Inflammatory macrophage treated with lipopolysaccharide for 4 hours (primary cell): ENCODE measurements at places on chromosomes 5 and 9.
A peak's percentile ranks its signal among the peaks of the same experiment; 100 is the strongest.

DNA sequence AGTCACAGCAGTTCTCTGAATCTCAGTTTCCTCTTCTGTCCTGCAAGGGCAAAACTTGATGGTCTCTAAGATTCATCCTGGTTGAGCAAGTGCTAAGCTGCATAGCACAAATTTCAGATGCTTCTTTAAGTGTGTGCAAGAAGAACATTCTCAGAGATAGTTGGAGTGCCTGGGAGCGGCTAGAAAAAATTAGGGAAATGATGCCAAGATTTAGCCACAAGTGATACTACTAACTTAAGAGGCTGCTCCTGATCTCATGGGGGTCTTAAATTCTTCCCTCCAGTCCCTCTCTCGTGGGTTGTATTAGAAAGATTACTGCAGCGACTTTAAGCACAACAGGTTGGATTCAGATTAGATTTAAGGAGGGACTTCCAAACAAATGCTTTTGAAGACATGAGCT, 24.2 kb downstream of the INSYN2B start:
- DNase-seq: no peak

DNA sequence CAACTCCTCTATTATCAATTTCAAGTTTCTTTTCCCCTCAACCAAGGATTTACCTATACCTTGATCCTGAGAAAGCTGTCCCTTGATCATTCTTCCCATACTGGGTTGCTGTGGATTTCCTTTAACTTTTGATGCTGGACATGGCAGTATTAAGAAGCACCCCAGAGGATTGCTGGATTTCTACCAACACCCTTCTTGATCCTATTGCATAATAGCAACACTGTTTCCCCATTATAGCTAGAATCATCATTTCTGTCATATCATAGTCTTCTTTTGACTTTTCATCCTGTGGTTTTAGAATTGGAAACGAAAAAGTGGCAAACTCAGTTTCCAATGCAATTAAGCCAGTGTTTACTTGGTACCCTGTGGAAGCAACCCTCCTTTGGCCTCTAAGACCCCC, 154.9 kb downstream of the ARRDC3 start:
- no peak for DNase-seq

- DNase-seq: no peak
Observed at GRCh38 chr9:79621916-79622575, 50.3 kb downstream of the TLE4 start.

- no peak for DNase-seq
Observed at GRCh38 chr9:111949919-111950318, 53.3 kb downstream of the UGCG start.

- no peak for DNase-seq
Observed at GRCh38 chr5:106127341-106127781, 1543.4 kb downstream of the EFNA5 start.

DNA sequence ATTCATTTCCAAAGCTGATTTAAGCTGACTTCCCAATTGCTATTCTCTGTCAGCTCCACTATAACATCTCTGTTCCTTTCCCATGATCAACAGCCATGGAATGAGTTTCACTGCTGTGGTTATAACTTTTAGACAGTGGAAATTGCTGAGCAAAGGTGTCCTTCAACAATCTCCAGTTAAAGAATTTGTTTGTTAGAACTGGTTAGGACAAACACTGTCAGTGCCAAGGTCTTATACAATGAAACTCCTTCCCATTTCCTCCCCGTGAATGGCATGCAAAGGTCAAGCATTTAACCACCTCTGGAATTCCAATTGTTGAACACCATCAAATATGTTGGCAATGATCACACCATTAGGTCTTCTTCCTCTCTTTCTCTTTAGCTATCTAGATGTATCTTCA, 45.7 kb upstream of the GHR start:
- DNase-seq: no peak

DNA sequence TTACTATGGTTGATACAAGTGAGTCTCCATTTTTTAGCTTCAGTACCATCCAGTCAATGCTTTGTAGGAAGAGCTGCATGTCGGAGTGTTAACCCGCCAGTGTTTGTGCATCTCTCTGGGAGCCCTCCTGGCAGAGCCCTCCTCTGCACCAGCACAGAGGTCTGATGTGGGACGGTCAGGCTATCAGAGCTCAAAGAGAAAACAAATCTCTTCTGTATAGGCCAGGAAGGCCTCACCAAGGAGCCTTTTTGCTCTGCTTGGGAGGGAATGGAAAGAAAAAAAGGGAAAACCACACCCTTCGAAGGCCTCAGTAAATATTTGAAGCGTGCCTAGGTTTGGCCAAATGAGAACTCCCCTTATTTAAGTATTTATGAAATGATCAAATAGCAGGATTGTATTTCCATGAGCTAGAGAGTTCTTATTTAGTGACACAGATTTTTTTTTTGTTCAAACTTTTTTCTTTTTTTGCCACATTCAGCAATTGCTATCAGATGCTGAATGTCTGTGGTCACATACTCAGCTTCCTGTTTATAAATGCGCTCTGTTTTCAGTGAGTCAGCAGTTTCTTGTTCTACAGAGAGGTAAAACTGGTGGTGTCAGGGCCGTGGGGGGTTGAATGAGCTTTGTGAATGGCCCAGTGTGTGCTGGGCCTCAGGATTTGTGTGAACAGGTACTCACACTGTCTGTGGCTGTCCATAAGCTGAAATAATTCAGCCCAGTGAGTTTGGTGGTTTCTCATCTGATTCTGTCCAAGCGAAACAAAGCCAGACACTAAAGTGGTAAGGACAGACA, 226.6 kb downstream of the SNX18 start:
- DNase-seq: peak; percentile 80

GRCh38 chr9:22237497-22238363, 208.9 kb upstream of the DMRTA1 start:
- peak; percentile 51 for DNase-seq

GRCh38 chr9:133151601-133152525, 11.9 kb downstream of the GBGT1 start:
- no peak for DNase-seq

DNA sequence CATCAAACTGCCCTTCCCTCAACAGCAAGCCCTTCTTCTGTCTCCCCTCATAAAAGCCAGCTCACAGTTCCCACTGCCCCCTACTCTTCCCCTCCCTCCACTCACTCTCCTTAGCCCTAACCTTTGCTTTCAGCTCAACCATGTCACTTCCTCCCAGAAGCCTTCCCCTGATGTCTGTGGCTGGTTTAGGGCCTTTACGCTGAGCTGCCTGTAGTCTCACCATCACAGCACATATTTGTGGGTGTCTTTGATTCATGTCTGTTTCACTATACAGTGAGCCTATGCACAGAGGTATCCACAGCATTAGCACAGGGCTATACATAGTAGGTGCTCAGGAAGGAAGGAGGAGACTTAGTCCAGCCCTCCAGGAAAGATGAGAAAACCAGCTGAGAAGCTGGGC, 34.7 kb downstream of the C9orf50 start:
- DNase-seq: no peak
